ENCODE measurements at places on chromosomes 5 and 9. TPM values are rescaled to one million over a fixed set of nuclear protein-coding genes. Genes with fewer than 3 reads are reported as not detected.

DNA sequence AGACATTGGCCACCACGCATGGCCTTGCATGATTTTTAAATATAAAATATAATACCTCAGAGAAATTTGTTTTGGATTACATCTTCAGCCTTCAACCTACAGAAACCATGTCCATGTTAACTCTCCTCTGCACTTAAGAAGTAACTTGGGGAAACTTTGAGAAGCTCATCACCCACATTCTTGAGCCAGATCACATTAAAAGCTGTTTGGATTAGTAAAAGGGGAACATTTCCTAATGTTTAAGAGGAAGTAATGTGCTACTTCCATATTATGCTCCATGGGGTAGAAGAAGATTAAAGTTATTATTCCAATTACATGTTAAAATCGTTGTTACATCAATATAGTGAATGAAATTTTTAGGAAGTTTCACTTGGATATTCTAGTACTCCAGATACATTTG, 10.4 kb upstream of the CEP120 start:
- no peak for DNase-seq

DNA sequence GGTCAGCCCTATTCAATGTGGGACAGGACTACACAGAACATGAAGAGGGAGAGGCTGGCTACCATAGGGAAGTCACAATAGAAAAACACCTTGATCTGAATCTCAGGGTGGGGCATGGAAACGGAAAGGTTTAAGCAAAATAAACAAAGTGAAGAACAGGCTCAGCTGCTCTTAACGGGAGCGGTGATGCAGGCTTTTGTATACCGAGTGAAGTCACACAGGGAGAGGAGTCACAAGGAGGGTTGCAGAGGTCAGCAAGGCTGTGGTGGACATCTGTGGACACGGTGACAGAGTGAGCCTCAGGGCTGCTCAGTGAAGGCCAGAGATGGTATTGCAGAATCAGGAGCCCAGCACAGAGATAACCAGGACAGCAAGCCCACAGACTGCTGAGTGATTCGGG, 30.6 kb upstream of the SEMA4D start:
- no peak for DNase-seq

DNA sequence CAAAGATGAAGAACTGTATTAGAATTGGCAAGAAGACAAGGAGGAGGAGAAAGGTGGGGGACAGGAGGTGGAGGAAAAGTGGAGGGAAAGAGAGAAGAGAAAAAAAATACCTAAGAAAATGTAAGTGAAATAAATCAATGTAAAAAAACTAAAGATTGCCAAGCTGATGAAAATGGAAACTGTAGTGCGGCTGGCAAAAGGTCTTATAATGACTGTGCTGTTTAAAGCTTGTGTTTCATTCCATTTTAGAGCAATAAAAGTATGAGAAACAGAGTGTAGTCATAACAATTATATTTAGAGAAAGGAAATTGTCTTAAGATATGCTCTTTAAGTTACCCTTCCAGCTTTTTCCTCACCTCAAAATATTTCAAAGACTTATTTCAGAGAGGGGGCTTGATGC, 670.5 kb upstream of the SEMA6A start:
- DNase-seq = no peak

DNA sequence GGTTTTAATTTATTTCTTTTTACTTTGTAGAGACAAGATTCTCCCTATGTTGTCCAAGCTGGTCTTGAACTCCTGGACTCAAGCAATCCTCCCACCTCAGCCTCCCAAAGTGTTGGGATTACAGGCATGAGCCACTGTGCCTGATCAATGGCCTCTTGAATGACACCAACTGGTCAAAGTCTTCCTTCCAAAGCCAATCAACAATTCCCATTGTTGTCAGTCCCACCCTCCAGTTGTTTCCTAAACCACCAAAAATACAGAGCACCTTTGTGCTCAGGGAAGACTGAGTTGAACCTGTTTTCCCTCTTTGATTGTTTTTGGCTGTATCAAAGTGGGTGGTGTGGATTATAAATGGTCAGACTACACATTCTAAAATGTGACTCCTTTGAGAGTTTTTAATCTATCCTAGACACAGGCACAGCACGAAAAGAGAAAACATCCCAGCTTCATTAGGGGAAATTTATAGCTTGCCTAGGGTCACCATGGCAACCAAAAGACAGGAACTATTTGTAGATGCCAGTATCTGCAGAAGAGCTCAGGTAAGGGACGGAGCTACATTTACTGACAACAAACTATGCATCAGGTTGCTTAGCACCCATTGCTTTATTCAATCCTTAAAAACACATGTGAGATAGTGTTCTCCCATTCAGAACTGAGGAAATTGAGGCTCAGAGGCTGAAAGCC, 27.6 kb upstream of the ATP6V1G1 start:
- DNase-seq = no peak

DNA sequence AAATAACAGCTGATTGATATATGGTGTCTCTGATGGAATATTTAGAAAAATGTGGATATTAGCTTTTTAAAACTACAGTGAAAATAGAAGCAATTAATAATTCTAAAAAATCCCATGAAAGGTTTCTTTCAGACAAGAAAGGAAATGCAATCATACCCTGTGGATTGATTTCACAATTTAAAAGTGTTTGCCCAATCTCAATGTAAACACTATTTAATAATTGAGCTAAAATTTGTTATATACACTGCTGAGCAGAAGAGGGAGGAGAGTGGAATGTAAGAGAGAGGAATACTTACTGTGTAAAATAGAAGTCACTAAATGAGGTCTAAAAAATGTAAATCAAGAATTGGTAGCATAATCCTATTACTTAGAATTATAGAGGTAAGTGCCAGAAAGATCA, 76.9 kb downstream of the FEM1C start:
- no peak for DNase-seq

The CER1 gene
- total RNA-seq = not detected

The MAMDC2 gene
- 12.2 TPM for total RNA-seq

The MEF2C gene
- 4.8 TPM for total RNA-seq

The C5orf58 gene
- total RNA-seq = not detected

The KCTD16 gene
- total RNA-seq = 1.4 TPM

The PCDHA7 gene
- 0.25 TPM for total RNA-seq
